ENCODE measurements at places on chromosomes 5 and 9.
A peak's percentile ranks its signal among the peaks of the same experiment; 100 is the strongest.

DNA sequence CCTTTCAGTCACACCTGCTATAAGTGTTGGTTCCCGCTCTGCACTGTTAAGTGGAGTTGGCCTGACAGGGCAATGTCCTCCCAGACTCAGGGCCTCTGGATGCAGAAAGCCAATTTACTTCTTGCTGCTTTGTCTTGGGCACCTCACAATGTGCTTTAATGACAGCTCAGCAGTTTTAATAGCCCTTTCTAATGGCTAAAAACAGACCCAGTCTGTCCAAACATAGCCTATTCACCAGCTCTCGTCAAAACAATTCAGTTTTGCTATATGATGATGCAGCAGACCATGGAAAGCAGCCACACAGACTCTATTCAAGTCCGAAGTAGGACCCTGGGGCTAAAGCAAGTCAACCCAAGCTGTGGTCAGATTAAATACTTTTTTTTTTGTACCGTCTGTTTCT, 529.1 kb upstream of the SEMA6A start:
- peak; percentile 65 for DNase-seq

- DNase-seq: no peak
Observed at GRCh38 chr9:134127616-134128015, 8.3 kb upstream of the WDR5 start.

GRCh38 chr9:132035679-132036078, 44.0 kb downstream of the MED27 start:
- no peak for DNase-seq

DNA sequence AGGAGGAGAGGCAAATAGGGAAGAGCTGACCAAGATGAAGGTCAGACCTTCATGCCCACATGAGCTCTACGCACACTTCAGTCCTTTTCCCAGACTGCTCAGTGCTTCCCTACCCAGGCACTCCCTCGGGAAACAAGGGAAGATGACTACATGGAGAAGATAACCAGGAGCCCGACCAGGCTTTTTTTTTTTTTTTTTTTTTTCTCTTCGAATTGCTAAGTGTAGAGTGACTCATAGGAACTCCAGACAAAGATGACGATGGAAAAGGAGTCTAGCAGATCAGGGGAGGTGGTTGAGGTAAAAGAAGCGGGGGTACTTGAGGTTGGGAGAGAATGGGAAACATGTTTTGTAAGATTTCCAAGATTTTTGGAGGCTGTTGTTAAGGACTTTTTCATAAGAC, 526.1 kb downstream of the BNC2 start:
- DNase-seq: peak; percentile 65

DNA sequence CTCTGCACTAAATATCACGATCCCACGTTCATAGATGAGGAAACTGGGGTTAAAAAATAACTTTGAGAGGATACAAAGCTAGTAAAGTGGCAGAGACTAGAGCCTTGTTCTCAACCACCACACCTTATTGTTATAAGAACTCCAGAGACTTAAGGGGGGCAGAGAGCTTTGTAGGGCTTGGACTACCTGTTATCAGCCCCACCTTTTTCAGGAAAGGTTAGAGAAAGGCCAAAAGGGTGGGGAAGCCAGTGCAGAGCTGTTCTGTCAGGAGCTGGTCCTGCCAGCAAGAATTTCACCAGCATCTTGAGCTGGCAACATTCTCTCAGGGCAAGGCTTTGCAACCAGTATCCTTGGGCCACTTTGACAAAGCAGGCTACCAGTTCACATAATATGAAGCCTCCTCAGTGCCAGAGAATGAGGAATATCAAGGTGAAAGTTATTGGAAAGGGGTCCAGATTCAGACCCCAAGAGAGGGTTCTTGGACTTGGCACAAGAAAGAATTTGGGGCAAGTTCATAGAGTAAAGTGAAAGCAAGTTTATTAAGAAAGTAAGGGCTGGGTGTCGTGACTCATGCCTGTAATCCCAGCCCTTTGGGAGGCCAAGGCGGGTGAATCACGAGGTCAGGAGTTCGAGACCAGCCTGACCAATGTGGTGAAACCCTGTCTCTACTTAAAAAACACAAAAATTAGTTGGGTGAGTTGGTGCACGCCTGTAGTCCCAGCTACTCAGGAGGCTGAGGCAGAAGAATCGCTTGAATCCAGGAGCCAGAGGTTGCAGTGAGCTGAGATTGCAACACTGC, 66.2 kb upstream of the CLINT1 start:
- DNase-seq: no peak

- no peak for DNase-seq
Observed at GRCh38 chr5:41863871-41864486, 6.2 kb downstream of the OXCT1 start.

DNA sequence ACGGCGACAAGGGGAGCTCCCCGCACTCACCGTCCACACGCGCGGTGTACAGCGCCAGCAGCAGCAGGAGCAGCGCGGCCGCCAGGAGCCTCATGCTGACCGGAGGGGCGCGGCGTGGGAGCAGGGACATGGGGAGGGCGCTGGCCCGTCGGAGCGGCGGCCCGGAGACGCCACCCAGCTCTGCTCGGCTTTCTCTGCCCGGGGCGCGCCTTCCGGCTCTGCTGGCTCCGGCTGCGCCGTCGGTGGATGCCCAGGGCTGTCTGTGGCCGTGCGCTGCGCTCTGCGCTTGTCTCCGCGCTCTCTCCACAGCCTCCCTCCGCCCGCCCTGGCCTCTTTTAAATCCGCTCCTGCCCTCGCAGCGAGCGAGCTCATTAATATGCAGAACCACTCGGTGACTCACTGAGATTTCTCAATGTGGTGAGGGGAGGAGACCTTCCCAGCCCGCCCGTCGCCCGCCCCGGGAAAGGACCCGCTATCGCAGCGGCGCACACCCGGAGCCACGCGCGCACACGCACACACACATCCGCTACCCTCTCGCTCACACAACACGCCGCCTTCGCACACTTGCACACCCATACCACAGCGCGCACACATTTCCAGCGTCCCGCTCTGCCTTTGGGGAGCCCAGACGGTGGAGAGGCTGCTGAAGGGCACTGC, at the start of gene CXCL14:
TSS of gene CXCL14 (minus strand) at position 307 of the 657 bp plus-strand sequence. CDS start at position 94, 213 bp downstream.
- peak; percentile 84 for DNase-seq

DNA sequence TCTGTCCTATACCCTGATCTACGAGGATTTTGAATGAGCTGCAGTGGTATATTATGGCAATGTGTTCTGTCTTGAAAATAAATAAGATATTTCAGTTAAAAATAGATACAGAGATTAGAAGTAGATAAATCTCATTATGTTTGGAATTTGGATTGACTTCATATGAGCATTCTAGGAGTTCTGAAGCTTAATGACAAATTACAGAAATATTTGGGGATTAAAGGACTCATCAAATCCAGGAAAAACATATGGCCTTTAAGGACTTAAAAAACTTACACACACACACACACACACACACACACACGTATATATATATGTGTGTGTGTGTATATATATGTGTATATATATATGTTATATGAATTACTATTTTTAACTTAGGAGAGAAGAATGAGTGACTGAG, 446.9 kb upstream of the CD180 start:
- no peak for DNase-seq

- no peak for DNase-seq
Observed at GRCh38 chr5:54610197-54610944, 92.8 kb downstream of the SNX18 start.

DNA sequence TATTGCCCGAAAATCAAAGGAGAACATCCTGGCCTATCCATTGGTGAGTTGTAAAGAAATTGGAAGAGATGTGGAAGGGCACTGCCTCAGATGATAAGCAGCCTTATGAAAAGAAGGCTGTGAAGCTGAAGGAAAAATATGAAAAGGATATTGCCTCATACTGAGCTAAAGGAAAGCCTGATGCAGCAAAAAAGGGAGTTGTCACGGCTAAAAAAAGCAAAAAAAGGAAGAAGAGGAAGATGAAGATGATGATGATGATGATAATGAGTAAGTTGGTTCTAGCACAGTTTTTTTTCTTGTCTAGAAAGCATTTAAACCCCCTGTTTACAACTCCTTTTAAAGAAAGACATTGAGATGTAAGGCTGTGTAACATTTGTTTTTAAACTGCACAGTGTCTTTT, 59.8 kb upstream of the ZBED3 start:
- DNase-seq: no peak

- no peak for DNase-seq
Observed at GRCh38 chr5:8813180-8813579, 732.7 kb downstream of the SEMA5A start.

DNA sequence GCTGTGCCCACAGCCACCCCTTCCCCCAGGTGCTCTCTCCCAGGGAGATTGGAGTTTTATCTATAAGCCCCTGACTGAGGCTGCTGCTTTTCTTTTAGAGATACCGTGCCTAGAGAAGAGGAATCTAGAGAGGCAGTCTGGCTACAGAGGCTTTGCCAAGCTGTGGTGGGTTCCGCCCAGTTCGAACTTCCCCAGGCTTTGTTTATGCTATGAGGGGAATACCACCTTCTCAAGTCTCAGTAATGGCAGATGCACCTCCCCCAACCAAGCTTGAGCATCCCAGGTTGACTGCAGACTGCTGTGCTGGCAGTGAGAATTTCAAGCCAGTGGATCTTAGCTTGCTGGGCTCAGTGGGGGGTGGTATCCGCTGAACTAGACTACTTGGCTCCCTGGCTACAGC, 157.4 kb downstream of the CAAP1 start:
- peak; percentile 10 for DNase-seq

GRCh38 chr9:91415290-91415689, 8.3 kb downstream of the NFIL3 start:
- DNase-seq: no peak

DNA sequence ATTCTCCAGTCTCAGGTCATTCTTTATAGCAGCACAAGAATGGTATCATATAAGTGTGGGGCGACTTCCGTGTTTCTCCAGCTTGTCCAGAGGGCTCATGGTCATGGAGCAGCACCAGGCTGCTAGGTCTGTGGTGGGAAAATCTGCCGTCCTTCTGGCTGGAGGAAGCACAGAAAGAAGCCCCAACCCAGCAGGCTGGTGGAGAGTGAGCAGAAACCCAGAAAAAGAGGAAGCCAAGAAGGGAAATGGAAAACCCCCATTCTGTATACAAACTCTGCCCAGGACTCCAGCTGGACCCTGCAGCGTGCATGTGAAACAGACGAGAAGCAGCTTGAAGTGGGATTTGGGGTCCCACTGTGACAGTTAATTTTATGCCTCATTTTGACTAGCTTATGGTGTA, 34.3 kb upstream of the OLFM1 start:
- DNase-seq: no peak

- DNase-seq: no peak
Observed at GRCh38 chr5:150778088-150778516, 455 bp upstream of the SMIM3 start.

DNA sequence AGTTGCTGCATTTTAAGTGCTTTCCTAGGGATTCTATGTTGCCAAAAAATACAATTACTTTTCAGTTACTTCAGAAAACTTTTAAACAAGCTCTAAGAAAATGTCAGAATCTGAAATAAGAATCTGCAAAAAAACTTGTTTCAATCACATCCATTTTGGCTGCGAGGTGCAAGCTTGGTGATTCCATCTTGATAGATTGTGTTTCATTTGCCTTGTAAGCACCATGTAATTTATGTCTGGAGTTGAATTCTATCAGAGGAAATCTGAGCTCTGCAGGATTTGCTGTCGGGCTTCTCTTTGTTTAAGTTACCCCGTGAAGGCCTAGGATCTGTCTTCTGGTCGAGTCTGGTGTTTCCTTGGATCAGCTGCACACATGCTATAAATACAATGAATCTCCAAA, 40.4 kb upstream of the MAN2A1 start:
- no peak for DNase-seq

DNA sequence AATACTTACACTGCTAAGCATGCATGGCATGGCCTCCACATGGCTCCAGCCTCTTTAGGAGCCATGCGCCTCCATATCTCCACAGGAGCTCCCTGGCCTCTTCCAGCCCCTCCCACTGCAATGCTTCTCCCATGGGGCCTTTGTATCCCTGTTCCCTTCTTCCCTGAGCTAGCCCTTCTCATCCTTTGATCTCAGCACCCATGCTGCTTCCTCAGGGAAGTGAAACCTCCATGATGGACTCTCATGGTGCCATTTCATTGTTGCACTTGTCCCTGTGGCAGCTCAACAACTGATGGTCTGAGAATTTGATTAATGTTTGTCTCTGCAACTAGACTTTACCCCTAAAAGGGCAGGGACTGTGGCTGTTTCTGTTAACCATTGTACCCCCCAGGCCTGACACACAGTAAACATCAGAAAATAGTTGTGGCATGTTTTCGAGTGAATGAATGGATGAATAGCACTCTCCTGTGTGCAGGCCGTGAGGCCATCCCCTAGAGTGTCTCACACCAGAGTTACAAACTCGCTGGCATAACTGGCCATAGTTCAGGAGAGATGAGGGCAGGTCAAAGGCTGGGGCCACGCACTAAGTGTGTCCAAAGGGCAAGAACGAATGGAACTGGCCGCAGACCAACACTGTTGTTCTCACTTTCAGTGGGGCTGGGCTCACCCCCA, 6.6 kb downstream of the IDNK start:
- no peak for DNase-seq

GRCh38 chr5:90747175-90747574, 188.6 kb downstream of the ADGRV1 start:
- DNase-seq: peak; percentile 7

DNA sequence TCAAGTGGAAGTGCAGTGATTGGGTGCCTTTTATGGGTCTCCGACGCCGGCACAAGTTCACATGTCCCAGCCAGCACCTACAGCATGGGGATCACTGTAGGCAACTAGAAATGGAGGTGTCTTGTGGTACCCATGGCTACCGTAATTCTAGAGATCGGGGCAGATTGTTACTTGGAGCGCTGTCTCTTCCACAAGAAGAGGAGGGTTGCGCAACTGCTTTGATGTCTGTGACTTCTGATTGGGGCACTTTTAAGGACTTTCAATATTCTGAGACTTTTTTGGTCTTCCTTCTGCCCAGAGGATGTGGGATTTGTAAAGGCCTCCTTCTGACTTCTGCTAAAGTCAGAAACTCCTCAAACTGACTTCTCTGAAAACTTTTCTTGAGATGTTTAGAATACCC, 41.9 kb downstream of the GLRX start:
- DNase-seq: no peak

- DNase-seq: no peak
Observed at GRCh38 chr5:127355337-127355736, 64.7 kb downstream of the MEGF10 start.

- peak; percentile 2 for DNase-seq
Observed at GRCh38 chr5:118450554-118451332, 537.6 kb downstream of the DTWD2 start.

GRCh38 chr9:37801287-37801850, 772 bp downstream of the DCAF10 start:
- DNase-seq: peak; percentile 69

- peak; percentile 73 for DNase-seq
Observed at GRCh38 chr5:32312197-32312594, 543 bp downstream of the MTMR12 start.

DNA sequence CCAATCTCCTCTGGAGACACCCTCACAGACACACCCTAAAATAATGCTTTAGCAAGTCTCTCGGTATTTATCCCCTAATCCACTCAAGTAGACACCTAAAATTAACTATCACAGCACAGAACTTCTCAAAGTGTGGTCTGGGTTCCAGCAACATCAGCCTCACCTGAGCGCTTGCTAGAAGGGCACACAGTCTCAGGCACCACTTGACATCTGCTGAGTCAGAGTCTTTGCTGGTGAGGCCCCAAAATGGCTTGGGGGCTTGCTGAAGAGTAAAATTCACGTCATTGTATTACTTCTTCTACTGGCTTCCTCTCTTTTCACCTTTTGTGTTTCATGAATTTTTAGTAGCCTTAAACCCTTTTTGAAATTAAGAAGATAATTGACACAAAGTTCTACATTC, 9.0 kb downstream of the FOXB2 start:
- DNase-seq: peak; percentile 35

Data from ELF-1 (cell line).